Naive B cell (primary cell): ENCODE measurements at places on chromosomes 6 and 20.

GRCh38 chr20:40961686-40962640, 66.7 kb upstream of the TOP1 start:
- no peak for DNase-seq

DNA sequence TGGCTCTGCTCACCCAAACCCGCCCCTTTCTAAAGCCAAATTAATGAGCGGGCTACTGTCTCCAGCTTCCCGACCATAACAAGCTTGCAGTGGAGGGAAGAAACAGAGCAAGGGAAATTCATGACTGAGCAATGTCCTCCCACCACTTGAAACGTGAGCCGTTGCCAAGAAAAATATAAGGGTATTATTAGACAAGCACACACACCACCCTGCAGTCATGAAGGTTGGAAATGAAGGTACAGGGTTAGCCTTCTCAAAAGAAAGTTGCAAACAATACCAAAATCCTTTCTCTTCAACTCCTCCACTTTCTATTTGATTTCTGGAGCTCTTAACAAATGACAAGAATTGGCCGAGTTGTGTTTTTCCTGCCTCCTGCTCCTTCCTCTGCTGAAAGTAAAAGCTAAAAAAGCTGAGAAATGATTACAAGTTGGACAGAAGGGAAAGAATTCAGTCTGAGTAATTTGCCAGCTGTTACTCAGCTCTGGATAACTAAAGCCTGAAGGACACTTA, 151.1 kb upstream of the B3GAT2 start:
- DNase-seq = no peak

DNA sequence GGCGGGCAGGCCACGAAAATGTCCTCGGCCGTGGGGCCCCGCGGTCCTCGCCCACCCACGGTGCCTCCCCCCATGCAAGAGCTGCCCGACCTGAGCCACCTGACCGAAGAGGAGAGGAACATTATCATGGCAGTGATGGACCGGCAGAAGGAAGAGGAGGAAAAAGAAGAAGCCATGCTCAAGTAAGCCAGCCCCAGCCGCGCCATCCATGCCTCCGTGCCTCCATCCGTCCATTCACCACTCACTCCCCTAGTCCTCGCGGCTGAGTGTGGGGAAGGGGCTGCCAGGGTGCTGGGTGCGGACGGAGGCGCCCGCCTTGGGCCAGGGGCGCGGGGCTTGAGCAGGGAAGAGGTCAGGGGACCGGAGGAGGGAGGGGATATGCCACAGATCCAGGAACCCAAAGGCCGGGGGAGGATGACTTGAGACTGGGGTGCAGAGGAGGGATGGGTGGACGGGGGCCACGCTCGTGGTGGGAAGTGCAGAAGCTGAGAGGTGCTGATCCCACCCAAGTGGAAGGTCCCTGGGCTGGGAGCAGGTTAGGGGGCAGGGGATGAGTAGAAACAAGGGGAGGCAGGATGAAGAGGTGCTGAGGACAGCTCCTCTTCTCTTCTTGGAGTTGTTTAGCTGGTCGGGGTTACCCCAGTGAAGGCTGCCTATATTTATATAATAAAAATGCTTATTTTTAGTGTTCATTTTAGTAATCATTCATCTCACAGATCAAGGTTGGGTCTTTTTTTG, 825 bp downstream of the RIMS1 start:
- DNase-seq = no peak

DNA sequence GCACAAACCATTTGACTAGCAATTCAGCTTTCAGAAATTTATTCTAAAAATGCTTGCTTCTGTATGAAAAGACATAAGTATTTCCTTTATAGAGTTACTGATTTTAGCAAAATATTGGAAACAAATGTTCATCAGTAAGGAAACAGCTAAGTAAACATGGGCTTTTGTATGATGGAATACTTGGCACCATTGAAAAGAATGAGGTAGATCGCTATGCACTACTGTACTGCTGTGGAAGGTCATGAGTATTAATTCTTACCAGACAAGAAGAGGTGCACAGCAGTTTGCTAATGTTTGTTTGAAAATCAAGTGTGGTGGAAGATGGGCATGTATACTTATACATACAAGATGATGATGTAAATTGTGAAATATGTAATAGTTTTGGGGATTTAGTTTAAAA, 73.0 kb downstream of the FARS2 start:
- no peak for DNase-seq

GRCh38 chr20:44832724-44833123, 22.4 kb upstream of the RIMS4 start:
- DNase-seq = no peak

DNA sequence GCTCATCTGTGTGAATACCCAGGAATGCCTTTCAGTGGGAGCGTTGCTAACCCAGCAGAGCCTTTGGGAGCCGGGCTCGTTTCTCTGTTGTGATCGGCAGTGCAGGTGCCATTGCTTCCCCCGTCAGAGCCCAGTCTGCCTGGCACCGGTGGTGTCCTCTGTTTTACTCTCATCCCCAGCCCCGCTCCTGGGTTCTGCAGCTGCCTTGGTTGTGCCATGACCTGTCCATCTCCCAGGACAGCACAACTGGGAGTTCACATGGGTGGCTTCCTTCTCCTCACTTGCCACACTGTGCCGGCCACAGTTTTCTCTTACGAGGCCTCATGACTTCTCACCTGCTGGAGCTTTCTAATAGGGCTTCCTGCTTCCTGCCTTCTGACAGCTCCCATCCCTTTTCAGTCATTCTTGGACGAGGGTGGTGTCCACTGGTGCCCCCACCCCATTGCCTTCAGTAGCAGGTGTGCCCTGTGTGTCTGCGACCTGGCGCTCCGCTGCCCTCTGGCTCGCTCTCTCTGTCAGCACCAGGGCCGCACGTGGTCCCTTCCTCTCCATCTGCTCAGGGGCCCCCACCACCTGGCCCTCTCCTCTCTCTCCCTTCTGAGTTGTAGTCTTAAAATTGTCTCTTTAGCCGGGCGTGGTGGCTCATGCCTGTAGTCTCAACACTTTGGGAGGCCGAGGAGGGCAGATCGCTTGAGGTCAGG, 110.9 kb downstream of the RPP40 start:
- no peak for DNase-seq

- no peak for DNase-seq
Measured at GRCh38 chr20:33018169-33018931, 10.8 kb downstream of the BPIFB2 start.

GRCh38 chr6:3222506-3223038, 4.9 kb downstream of the TUBB2B start:
- DNase-seq = no peak

DNA sequence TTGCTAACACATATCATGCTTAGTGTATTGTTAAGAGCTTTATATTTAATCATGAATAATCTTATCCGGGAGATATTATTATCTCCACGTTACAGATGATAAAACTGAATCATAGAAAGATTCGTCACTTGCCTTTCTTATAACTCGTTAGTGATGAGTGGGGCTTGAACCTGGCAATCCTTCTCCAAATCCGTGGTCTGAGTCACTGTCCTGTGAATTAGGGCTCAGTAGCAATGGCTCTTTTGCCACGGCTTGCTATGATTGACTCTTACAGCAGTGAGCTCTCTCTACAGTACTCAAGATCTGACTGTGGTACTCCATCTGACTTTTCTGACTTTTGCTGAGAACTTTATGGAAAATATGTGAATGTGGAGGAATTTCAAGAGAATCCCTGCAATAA, 246.9 kb downstream of the PACRG start:
- no peak for DNase-seq

DNA sequence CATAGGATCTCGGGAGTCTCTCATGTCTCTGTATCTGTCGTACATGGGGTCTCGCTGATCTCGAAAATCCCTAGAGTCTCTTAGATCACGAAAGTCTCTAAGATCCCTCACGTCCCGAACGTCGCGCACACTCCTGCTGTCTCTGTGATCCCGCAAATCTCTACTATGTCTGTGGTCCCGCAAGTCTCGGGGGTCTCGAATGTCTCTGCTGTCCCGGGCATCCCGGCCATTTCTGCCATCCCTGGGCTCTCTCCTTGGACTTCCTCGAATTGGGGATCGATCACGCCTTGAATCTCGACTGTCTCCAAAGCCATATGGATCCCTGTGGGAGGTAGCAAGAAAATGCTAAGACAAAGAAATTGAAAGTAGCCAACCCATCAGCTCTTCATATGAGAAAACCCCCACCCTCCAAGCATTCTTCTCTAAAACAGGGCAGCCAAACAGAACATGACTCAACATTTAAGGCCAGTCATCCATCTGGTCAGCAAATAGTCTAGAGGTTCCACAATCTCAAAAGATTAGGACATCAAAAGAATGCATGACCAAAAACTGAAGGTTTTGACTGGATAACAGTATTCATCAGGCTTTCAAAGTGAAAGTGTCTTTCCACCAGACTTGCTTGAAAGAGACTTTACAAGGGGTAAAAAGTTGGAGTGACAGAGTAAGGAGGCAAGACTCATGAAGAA, 19.4 kb downstream of the NCOA5 start:
- DNase-seq = no peak

DNA sequence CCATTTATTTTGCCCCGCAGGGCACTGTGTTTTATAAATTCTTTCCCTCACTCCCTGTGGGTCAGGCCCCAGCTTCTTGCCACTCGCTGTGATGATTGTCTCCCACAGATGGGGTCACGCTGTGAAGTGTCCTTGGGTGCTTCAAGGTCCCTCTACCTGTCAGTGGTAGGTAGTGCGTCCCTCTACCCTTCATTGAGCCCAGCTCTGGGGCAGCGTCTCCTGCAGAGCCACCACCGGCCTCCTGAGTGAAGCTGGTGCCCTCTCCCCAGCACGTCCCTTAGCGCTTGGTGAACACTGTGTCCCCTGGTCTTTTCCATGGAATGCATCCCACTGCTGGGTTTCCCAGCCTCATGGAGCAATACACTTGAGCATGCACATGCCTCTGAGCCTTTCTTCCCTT, 108.2 kb downstream of the NRN1 start:
- DNase-seq = no peak

DNA sequence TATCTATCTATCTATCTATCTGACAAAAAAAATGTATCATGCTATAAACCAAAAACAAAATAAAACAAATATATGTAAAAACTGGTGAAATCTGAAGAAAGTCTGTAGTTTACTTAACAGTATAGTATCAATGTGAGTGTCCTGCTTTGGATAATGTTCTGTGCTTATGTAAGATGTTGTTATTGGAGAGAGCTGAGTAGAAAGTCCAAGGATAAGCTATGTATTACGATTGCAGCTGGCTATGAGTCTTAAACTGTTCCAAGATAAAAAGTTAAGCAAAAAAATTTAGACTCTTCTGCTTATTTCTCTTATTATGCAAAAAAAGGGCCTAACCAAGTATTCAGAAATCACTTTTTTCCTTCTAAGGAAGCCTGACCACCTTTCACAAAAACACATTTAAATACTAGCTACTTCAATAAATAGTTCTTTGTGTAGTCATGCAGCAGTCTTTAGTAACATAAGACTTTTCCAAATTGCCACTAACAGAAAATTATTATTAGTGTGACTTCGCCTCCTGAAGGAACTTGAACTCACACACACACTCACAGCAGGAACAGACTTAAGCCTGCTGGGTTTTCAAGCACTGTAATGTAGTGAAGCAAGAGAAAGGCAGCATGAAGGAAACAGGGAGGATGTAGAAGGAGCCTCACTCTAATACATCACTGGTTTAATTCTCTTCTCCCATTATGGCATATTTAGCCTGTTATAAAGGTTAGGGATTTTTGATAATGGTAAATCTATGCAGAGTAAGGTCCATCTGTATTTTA, 265.8 kb upstream of the GJE1 start:
- DNase-seq = no peak

GRCh38 chr20:50138479-50139393, 14.8 kb downstream of the PEDS1 start:
- no peak for DNase-seq

DNA sequence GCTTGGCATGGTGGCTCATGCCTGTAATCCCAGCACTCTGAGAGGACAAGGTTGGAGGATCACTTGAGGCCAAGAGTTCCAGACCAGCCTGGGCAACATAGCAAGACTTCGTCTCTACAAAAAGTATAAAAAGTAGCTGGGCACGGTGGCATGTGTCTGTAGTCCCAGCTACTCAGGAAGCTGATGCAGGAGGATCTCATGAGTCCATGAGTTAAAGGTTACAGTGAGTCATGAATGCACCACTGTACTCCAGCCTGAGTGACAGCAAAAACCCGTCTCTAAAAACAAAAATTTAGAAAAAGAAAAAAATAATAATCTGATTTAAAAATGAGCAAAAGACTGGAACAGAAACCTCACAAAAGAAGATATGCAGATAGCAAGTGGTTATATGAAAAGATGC, 279.7 kb downstream of the RNGTT start:
- DNase-seq = no peak

DNA sequence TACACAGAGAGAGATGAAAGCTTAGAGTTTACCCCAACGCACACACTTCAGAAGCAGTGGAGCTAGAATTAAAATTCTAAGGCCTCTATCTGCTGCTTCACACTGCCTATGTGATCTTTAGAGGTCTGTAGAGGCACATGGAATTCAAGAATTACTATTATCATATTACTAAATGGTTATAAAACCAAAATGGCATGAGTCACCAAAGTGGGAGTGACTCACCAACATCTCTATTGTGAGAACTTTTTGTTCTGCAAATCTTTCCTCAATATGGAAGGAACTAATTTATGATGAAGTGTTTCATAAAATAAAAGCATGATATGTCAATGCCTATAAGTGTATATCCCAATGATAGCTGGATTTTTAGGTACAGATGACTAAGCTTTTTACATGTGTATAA, 28.5 kb upstream of the TMEM244 start:
- DNase-seq = no peak

GRCh38 chr6:142942238-142942637, 2.7 kb downstream of the HIVEP2 start:
- DNase-seq = no peak

DNA sequence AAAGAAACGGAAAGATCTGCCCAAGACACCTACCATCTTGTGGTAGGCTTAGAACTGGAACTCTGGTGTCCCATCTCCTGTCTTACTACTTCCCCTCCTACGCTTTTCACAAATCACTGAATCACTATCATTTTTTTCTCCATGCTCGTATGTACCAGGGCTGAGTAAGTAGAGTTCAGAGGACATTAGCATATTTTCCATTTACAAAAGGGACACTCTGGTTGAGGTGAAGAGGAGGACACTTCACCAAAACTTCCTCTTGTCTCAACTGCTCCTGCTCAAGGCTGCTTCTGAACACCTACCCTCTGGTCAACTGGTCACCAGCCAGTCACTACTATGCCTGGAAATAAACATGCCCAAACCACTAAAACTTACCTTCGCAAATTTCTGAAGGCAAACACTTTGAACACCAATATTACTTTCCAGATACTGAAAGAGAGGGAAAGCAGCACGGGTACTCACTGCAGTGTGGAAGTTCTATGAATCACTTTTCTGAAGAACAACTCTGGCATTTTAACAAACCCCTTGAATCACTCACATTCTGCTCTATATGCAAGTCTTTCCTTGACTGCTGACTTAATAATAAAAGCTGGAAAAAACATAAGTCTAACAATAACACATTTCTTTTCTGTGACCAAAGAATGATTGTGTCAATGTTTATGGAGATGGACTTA, 123.3 kb downstream of the INSM1 start:
- DNase-seq = no peak
